Activated CD8-positive, alpha-beta memory T cell treated with anti-CD3 and anti-CD28 coated beads for 48 hours (primary cell): ENCODE measurements at places on chromosomes 16 and 17.

GRCh38 chr17:42025936-42026335 lies 6.0 kb downstream of the NKIRAS2 start:
- DNase-seq, result no peak

DNA sequence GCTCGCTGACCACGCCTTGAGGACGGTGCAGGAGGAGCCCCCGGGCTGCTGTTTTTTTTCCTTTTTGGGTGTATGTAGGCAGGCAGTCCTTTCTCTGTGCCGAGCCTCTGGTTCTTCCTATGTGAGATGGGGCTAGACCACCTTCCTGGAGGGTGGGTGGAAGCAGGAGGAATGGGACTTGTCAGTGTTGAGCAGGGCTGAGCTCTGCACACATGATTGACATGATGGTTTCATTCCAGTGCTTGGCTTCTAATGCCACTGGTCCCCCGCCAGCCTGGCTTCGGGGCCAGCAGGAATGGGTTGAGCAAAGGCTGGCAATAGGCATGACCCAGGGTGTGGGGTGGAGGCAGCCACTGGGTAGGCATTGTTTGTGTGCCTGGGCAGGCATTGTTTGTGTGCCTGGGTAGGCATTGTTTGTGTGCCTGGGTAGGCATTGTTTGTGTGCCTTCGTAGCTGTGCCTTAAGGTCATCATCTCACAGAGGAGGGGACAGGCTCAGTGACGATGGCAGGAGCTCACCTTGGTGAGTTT lies 14.2 kb upstream of the ADCY7 start:
- no peak for DNase-seq

DNA sequence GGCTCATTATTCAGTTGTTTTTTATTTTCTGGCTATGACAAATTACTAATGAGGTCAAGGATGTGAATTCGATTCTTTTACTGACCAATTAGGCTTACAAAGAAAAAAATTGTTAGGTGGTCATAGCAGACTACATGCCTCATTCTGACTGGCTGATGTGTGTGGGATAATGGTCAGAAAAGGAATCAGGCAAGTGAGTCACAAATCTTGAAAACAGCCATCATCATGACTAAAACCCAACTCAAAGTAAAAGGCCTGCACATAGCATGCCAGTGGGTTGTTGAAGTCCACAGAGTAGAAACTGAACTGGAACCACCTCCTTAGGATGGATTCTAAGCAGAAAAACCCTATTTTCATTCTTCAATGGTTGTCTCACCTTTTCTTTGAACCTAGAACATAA lies 8.6 kb downstream of the RPGRIP1L start:
- DNase-seq, result no peak

DNA sequence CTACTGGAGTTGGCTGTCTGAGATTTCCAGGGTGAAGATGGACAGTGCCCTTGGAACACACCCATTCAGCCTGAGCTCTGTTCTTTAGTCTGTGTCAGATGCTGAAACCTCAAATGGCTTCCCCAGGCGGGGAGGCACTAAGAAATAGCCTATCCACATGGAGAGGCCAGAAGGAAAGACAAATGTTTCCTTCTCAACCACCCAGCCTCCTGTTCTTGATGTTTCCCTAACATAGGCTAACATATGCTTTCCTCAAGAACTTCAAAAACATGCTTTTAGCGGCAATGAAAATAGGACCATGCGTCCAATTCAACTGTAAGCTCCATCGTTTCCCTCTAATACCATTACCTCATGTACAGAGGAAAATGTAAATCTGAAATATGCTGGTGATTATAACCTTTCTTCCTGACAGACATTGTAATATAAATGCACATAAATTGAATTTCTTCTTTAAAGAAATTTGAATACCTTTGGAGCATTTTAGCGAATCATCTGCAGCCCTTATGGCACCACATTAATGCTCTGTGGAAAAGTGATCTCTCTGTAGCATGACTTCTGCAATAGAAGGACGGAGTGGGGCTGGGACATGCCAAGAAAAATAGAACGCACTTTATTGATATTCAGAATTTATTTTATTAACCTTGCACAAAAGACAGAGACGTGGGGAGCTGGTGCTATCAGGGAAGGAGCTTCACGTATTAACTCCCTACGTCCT lies 60.1 kb downstream of the IRX3 start:
- DNase-seq, result no peak

DNA sequence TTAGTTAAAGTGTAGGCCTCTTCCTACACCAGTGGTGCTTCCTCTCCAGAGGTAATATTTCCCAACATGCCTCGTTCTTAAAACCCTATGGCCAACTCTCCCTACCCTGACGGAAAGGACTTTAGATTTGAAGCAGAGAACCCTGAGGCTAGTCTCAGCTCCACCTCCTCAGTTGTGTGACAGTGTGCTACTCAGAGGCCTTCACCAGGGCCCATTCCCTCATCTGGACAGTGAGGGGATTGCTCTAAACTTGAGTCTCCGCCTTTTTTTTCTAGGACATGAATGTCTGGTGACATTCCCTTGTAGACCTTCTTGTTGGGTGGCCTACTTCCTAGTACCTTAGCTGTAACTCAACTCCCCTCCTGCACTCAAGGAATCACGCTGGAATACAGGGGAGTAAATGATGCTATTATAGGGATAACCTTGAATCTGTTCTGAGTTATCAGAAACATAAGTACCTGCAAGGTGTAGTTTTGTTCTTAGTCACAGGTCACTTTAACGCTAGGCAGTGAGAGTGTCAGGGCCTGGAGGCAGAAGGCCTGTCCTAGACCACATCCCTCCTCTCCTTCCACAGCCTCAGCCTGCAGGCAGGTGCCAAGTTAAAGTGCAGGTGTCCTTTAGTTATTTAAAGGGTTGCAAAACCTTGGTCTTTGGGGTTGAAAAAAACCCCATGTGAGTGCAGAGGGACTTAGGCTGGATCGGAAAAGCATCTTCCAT lies 26.9 kb downstream of the LDHD start:
- no peak for DNase-seq

GRCh38 chr16:82389956-82390650 lies 220.1 kb upstream of the MPHOSPH6 start:
- no peak for DNase-seq

DNA sequence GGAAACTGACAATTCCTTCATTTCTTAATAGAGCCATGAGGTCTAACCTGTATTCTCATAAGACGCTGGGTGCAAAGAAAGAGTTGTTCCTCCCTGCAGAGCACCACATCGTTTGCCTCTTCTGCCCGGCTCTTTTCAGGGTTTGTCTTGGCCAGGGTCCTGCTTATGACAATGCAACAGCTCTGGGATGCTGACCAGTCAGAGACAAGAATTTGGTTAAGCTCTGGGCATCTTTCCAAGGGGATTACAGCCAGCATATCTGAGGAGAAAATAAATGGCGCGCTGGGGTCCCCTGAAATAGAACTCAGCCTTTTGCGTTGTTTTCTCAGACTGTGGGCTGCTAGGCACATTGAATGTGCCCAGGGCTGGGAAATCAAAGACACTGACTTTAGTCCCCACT lies 128.6 kb downstream of the SHISA6 start:
- no peak for DNase-seq

- DNase-seq, result no peak
Measured at GRCh38 chr16:86120201-86121192, 221.5 kb downstream of the IRF8 start.

- DNase-seq, result no peak
Measured at GRCh38 chr17:61784510-61784909, 78.8 kb downstream of the BRIP1 start.

DNA sequence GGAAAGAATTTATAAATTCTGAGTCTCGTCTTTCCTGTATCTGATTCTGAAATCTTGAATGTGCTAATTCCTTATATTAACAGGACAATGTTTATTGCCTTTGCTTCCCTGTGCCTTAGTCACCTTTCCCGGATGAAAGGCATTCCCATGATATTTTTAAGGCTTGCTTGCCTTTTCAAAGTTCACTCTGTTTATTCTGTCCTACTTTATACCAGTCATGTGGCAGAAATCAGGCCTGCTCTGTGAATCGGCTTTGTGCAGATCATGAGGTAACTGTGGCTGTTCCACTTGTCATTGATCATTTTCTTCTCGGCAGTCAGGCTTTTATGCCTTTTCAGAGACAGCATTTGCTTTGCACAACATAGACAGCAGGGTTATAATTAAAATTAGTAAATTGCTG lies 28.8 kb upstream of the ABCC11 start:
- no peak for DNase-seq

- DNase-seq, result no peak
Measured at GRCh38 chr16:66508914-66509496, 40.9 kb downstream of the TK2 start.

DNA sequence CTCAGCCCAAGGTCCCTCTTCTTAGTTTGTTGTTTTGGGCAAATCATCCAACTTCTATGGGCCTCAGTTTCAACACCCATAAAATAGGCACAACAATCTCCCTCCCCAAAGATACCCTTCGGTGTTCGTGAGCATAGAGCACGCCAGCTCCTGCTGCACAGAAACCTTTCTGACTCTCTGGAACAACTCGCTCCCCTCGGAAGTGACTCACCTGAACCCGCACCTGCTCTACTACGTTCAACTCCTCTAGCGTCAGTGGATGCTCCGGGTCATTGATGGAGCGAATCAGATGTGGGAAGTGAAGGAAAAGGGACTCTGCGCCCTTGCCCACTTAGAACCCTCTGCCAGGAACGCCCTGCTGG lies 445 bp downstream of the CIAO2B start:
- no peak for DNase-seq

- DNase-seq, result no peak
Measured at GRCh38 chr16:8872967-8873865, 4.4 kb upstream of the CARHSP1 start.

DNA sequence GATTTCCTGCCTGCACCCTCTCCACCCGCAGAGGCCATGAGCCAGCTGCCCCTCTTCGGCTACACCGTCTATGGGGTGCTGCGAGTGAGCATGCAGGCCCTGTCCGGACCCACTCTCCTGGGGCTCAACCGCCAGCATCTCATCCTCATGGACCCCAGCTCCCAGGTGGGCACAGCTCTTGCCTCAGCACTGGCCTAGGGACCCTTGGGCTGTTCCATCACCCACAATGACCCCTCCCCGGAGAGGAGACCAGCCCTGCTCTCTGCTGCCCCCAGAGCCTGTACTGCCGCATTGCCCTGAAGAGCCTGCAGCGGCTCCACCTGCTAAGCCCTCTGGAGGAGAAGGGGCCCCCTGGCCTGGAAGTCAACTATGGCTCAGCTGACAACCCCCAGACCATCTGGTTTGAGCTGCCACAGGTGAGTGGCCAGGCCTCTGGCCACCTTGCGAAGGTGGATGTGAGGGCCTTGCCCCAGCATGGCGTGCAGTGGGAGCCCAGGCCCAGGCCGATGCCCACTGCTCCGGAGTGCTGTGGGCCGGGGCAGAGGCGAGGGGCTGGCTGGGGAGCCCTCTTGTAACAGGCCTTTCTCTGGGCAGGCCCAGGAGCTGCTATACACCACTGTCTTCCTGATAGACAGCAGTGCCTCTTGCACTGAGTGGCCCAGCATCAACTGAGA lies 7.3 kb upstream of the SMIM5 start:
- no peak for DNase-seq

DNA sequence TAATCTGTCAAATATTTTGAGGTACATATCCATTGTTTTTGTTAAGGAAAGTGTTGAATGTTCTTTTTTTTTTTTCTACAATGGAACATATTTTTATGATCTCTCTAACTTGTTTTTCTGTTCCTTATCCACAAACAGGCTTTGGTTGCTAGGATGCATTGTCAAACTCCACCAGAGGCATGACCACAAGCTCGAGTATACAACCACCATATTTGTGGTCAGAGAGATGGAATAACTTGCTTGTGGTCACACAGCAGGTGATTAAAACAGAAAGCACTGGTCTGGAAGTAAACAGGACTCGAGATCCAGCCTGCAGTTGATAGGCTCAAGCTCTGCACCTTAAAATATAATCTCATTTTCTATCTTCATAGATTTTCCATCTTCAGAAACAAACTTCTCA lies 105.8 kb upstream of the ADAMTS18 start:
- no peak for DNase-seq

DNA sequence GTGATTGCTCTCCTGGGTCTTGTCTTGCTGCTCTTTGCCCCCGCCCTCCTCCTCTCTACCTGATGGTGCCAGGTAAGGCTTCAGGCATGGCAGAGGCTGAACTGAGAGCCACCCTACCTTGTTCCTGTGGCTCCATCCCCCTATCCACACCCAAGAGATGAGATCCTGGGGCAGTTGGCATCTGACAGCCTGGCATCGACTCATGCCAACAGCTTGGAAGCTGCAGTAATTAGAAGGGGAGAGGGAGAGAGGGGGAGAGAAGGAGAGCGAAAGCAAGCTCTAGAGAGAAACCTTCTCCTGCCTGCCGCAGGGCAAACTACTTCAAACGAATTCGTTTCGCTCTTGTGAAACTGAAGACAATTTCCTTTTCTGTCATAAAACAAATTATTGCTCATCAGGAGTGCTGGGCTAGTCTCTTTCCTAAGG lies 13.8 kb upstream of the SP6 start:
- DNase-seq, result no peak

DNA sequence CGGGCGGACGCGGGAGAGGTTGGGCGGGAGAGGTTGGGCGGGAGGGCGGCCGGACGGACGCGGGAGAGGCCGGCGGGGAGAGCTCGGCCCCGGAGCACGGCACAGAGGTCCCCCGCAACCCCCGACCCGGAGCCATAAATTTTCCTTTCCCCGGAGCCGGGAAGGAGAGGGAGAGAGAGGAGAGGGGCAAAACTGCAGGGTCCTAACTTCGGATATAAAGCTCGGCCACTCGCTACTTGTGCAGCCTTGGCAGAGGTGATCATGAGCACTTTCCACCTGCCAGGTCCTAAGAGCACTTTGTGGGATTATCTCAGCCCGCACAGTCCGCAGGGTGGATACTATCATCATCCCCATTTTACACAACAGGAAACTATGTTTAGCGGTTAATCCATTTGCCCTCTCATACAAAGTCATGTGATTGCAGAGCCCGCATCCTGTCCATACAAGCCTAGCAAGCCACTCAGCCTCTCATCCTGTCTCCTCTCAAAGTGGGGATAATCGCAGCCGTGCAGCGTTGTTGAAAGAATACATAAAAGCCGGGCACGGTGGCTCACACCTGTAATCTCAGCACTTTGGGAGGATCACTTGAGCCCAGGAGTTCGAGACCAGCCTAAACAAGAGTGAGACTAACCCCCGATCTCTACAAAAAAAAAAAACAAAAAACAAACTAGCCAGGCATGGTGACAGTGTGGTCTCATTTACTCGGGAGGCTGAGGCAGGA lies 780 bp upstream of the DCAKD start:
- peak; percentile 12 for DNase-seq

DNA sequence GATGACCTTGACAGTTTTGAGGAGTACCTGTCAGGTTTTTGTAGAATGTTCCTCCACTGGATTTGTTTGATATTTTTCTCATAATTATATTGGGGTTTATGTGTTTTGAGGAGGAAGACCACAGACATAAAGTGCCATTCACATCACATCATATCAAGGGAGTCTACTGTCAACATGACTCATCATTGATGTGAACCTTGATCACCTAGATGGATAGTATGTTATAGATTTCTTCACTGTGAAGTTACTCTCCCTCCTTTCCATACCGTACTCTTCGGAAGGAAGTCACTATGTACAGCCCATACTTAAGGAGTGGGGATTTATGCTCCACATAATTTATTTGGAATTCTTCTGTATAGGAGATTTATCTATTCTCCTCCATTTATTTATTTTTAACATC lies 23.2 kb downstream of the PRSS54 start:
- no peak for DNase-seq
